ENCODE measurements at places on chromosomes 12 and 14.

DNA sequence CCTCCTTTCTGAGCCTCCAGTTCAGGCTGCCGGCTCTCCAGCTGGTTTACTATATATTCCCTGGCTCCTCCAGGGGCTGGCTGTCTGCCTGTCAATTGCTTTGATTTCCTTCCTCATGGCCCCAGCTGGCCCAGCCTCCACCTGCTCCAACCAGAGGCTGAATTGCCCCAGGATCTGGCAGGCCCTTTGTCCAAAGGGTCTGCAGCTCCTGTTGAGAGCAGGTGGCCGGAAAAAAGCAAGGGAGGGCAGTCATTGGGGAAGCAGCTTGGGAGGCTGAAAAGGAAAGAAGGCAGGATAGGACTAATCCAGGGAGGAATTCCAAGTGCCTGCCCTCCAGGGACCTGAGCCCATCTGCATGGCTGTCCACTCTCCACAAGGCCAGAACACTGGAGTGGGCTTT lies 25.3 kb downstream of the PAH start:
- no peak for DNase-seq

DNA sequence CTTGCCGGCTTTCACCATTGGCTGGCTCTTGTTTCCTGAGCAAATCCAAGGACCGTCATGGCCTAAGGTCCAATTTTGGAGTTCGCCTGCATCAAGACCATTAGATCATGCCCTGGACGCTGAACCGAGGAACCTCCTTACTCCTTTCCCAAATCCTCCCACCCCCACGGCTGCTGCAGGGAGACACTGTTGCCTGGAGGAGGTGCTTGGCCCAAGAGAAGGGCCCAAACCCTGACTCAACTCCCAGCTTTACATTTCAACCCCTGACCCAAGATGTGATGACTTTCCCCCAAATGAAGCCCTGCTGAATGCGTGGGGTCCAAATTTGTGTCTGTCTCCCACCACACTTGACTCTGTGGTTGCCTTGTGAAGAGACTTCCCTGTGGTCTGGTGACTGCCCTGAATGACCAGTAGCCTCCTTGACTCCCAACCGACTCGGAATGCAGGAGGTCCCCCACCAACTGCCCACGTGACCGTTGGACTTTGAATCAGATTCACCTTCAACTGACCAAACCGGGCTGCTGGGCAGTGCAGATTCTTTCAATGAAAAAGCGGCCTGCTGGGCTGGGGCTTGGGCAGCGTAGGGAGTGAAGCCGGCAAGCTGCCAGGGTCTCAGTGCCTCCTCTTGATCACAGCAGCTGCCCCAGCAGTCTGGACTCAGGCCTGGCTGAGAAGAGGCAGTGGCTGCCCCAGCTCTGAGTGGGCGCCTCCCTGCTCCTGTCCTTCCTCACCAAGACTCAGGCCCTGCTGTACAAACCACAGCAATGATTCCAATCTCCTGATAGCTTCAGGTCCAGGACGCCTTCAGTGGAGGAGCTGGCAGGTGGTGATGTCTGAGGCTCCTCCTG lies 46.7 kb upstream of the OASL start:
- no peak for DNase-seq

GRCh38 chr14:89973234-89973823 lies 17.6 kb downstream of the TDP1 start:
- DNase-seq: no peak

DNA sequence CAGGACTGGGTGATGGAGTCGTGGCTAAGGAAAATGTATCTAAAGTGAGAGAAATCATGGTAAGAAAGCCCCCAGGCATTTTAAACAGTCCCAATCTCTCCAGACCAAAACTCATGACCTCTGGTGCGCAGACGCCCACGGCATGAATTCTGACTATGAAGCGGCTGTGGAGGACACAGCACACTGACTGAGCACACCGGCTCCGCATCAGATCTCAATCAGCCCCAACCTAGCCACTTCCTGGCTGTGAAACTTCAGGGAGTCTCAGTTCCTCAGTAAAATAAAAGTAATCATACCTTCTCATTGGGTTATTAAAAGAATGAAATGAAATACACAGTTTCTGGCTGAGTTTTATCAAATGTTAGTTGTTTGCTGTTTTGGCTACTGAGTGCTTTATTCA lies 38.7 kb downstream of the SETD3 start:
- DNase-seq: no peak

GRCh38 chr14:50533241-50533705 lies 904 bp upstream of the MAP4K5 start:
- DNase-seq: no peak

GRCh38 chr12:28987538-28988324 lies 161.3 kb upstream of the FAR2 start:
- no peak for DNase-seq
